H7 (cell line): ENCODE measurements at places on chromosomes 2 and 18. TPM values are rescaled to one million over a fixed set of nuclear protein-coding genes. Genes with fewer than 3 reads are reported as not detected.

The ASAP2 gene
- total RNA-seq = 5.2 TPM in 2 replicates

The SMYD1 gene
- total RNA-seq = 0.07 and 0.17 TPM in 2 replicates

The ASB1 gene
- total RNA-seq = 23.2 and 26.5 TPM in 2 replicates

The ALPP gene
- 0.15 and 0.69 TPM in 2 replicates for total RNA-seq

The RIT2 gene
- 0.17 and 0.26 TPM in 2 replicates for total RNA-seq

The CREB1 gene
- 48.9 and 63.5 TPM in 2 replicates for total RNA-seq

The TUBA3E gene
- total RNA-seq = not detected in 2 replicates

The PLGLB2 gene
- total RNA-seq = not detected in 2 replicates

The BIRC6 gene
- total RNA-seq = 35.1 and 44.5 TPM in 2 replicates
